IPS DF 6.9 (cell line): ENCODE measurements at places on chromosomes 7 and 10.

DNA sequence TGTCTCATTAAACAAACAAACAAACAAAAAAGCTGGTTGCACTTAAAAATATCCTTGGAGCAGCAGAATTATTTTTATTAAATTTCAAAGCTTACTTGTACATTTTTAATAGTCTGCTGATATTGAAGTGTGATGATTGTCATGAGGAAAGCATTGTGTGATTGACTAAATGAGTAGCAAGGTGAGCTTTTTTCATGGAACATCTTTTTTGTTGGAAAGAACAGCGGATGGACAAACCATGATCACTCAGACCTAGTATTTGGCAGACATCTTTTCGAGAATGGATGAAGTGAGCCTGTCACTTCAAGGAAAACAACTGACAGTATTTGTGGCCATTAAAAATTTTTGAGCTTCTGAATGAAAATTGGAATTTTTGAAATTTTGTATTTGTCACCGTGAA, 5.7 kb upstream of the CALML3 start:
- H3K4me3 ChIP-seq: no peak overlapping the region
- no peak for DNase-seq
- no peak overlapping the region for H3K27ac ChIP-seq
- H3K27me3 ChIP-seq: no peaks in the 10 kb centered on the region

GRCh38 chr10:17407047-17407446, 47.3 kb downstream of the ST8SIA6 start:
- no peak overlapping the region for H3K4me3 ChIP-seq
- no peak overlapping the region for H3K27ac ChIP-seq
- H3K4me1 ChIP-seq: no peaks in the 10 kb centered on the region
- no peaks in the 10 kb centered on the region for H3K36me3 ChIP-seq
- DNase-seq: no peak

DNA sequence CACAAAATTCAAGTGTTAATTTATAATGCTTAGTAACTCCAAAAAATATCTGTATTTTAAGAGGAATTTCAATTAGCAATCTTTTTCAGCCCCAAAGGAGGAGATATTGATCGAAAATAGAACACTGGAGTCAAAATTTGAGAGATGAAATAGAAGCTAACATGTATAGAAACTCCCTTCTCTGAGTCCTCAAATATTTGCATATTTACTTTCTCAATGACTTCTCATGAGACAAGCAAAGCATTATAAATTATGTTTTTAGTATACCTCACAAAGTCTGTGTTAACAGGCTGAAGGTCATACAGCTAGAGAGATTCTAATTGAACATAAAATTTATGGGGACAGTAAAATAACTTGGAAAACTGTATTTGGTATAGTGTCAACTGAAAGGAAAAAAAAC, 260.5 kb downstream of the GPAM start:
- DNase-seq: no peak
- no peaks in the 10 kb centered on the region for H3K36me3 ChIP-seq
- H3K27me3 ChIP-seq: no peaks in the 10 kb centered on the region
- H3K4me1 ChIP-seq: no peaks in the 10 kb centered on the region

DNA sequence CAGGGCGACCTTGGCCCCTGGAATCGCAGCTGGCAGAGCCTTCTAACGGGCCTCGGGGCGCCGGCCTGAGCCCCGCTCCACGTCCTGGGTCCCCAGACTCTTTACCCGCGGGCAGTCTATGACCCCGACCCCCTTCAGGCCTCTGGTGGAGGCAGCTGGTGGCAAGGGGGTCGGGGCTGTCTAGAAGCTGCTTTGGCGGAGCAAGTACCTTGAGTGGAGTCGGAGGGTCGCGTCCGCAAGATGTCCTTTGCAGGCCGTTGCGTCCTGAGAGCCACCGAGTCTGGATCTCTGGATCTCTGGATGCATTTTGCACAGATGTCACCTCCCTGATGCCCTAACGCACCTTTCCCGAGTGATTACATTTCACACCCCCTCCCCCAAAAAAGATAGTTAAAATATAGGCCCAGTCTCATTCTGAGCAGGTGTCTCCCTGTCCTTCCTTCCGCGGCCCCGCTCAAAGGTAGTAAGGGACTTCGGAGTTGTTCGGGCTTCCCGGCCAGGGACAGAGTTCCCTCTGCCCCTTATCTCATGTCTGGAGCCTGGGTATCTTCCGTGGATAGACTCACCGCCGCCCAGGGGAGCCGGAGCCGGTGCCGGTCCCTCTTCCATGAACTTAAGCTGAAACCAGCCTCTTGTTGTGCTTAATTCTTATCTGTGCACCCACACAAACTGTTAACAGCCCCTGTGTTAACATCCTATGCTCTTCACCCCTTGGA, 457 bp downstream of the ACADSB start:
- no peak overlapping the region for H3K27ac ChIP-seq
- peak overlapping the region; percentile 66 for H3K4me3 ChIP-seq
- peaks cover 11% of the 10 kb centered on the region; the same call in 1 of the 2 replicates for H3K27me3 ChIP-seq
- H3K36me3 ChIP-seq: no peaks in the 10 kb centered on the region
- H3K4me1 ChIP-seq: no peaks in the 10 kb centered on the region
- no peak for DNase-seq

DNA sequence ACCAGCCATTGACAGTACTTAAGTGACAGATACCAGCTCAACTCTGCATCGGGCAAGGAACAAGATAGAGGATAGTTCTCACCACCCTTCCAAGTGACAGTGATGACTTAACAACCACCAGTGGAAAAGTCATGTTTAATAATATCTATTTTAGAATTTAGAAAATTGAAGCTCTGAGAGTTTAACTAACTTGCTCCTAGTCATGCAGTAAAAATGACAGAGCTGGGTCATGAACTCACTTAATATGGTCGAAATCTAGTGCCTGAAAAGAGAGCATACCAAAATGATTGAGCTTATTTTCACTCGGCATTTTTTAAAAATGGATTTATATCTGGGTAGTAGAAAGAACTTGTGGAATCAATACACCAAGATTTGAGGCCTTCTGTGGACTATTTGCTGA, 367.8 kb upstream of the IGFBP3 start:
- H3K27me3 ChIP-seq: no peaks in the 10 kb centered on the region; the same call in 1 of the 2 replicates
- no peak overlapping the region for H3K4me3 ChIP-seq
- H3K27ac ChIP-seq: no peak overlapping the region
- no peaks in the 10 kb centered on the region for H3K4me1 ChIP-seq
- H3K36me3 ChIP-seq: no peaks in the 10 kb centered on the region

- no peak overlapping the region for H3K27ac ChIP-seq
- H3K36me3 ChIP-seq: no peaks in the 10 kb centered on the region
Measured at GRCh38 chr10:129609551-129609950, 142.5 kb downstream of the MGMT start.

GRCh38 chr7:139494835-139495579, 11.5 kb upstream of the KLRG2 start:
- DNase-seq: no peak
- H3K27me3 ChIP-seq: no peaks in the 10 kb centered on the region
- no peak overlapping the region for H3K27ac ChIP-seq

- DNase-seq: no peak
- no peaks in the 10 kb centered on the region for H3K27me3 ChIP-seq
- no peak overlapping the region for H3K27ac ChIP-seq
Measured at GRCh38 chr7:75948179-75948578, 33.2 kb downstream of the POR start.

GRCh38 chr7:1951159-1951536, 281.1 kb downstream of the ELFN1 start:
- H3K36me3 ChIP-seq: no peaks in the 10 kb centered on the region
- no peak overlapping the region for H3K27ac ChIP-seq
- H3K4me1 ChIP-seq: no peaks in the 10 kb centered on the region
- no peaks in the 10 kb centered on the region for H3K27me3 ChIP-seq
- H3K4me3 ChIP-seq: no peak overlapping the region
- no peak for DNase-seq

GRCh38 chr10:132439424-132440163, 42.6 kb downstream of the PWWP2B start:
- no peaks in the 10 kb centered on the region; the same call in 1 of the 2 replicates for H3K36me3 ChIP-seq
- no peaks in the 10 kb centered on the region for H3K27me3 ChIP-seq
- no peak overlapping the region for H3K4me3 ChIP-seq
- H3K4me1 ChIP-seq: peaks cover 3% of the 10 kb centered on the region
- DNase-seq: no peak

DNA sequence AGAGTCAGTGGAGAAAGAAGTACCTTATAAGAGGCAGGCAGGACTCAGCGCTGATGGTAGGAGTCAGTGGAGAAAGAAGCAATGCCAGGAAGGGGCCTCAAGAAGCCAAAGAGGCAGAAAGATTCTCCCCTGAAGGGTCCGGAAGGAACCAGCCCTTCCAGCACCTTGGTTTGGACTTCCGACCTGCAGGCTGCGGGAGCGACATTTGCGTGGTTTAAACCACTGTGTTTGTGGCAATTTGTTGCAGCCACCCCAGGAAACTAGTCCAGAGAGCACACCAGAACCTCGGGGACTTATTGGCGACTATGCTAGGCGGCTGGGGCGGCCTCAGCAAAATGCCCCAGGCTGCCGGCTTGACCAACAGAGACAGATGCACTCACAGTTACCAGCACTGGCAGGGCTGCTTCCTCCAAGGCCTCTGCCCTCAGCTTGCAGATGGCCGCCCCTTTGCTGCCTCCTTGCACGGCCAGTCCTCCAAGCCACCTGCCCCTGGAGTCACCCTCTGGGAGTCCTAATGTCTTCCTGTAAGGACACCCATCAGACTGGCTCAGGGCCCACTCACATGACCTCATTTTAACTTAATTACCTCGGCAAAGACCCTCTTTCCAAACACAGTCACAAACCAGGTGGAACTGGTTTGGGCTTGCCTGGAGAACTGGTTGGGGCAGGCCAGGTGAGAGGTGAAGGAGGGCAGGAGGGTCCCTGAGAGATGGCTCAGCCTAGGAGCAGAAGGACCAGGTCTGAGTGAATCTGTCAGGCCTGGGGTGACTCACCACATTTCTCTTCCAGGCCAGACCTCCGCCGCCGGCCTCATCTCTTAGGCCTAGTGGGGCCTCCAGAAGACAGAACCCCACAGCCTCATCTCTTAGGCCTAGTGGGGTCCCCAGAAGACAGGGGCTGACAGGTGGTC, 26.1 kb downstream of the CALML3 start:
- no peaks in the 10 kb centered on the region for H3K27me3 ChIP-seq
- DNase-seq: no peak
- no peak overlapping the region for H3K4me3 ChIP-seq
- no peaks in the 10 kb centered on the region for H3K36me3 ChIP-seq
- no peaks in the 10 kb centered on the region for H3K4me1 ChIP-seq
